ENCODE measurements at places on chromosomes 16 and 17.

GRCh38 chr16:720447-720989 lies 428 bp upstream of the ANTKMT start:
- DNase-seq: no peak

DNA sequence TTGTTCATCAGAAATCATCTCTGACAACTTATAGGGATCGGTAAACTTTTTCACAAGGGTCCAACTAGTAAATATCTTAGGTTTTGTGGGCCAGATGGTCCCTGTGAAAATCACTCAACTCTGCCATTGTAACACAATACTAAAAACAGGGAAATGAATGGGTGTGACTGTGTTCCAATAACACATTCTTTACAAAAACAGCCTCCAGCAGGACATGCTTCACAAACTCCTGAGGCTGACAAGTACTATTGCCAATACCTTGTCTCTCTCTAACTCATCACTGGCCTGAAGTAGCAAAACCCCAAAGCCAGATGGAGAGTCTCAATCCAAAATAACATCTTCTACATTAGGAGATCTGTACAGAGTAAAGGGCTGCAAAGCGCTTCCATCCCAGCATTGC lies 312.3 kb downstream of the TOX3 start:
- DNase-seq: no peak

- DNase-seq: no peak
These were observed 108.6 kb downstream of the CCT6B start for GRCh38 chr17:34852614-34853013.

GRCh38 chr17:5511401-5512225 lies 25.2 kb downstream of the MIS12 start:
- DNase-seq: no peak
